ENCODE measurements at places on chromosomes 3 and 15.

- no peak for DNase-seq
Measured at GRCh38 chr3:40054568-40055222, 245.3 kb downstream of the MYRIP start.

DNA sequence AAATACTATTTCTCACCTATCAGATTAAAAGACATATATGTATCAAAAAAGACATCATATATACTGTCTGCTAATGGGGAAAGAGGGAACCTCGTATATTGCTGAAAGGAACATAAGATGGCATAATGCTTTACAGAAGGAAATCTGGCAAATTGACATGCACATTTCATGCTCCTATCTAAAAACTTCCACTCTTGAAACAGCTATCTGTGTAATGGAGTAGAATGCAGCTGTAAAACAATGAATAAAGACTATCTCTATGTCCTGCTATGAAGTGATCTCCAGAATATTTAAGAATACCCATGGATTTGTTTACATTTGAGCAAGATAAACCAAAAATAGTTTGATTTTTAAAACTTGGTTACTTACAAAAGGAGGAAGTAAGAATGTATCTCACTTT lies 107.4 kb downstream of the TBL1XR1 start:
- no peak for DNase-seq

GRCh38 chr3:139122221-139122581 lies 77.5 kb upstream of the PRR23C start:
- no peak for DNase-seq

DNA sequence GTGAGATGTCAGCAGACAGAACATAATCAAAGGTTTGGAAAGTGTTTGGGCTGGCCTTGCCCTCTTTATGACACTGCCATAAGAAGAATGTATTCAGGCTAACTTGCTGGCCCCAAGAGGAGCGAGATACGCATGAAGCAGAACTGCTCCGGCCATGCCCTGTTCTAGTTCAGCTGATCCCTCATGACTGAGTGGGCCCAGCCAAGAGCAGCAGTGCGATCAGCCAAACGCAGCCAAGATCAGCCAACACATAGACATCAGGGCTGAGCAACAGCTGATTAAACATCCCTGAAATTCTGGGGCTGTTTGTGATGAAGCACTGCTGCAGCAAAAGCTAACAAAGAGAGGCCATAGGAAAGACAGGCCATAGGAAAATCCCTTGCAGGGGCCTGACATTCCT lies 24.1 kb downstream of the POMGNT2 start:
- no peak for DNase-seq

DNA sequence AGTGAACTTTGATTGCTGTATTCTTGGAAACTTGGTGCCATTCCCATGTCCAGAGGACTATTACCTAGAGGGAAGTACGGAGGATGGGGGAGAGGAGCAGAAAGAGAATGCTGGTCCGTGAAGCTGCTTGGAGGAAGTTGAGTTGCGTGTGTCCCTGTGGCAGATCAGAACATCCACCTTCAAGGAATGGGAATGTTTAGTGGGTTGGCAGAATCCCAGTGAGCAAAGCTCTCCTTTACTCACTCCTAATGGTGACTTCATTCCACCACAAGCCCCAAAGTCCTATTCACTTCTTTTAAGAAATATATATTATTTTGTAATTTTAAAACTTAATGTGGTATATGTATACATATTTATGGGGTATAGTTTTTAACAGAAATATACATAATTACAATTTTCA lies 247.8 kb upstream of the FEZF2 start:
- no peak for DNase-seq

GRCh38 chr15:77983708-77984445 lies 93.6 kb downstream of the TBC1D2B start:
- no peak for DNase-seq
